ENCODE measurements at places on chromosomes 5 and 9.

DNA sequence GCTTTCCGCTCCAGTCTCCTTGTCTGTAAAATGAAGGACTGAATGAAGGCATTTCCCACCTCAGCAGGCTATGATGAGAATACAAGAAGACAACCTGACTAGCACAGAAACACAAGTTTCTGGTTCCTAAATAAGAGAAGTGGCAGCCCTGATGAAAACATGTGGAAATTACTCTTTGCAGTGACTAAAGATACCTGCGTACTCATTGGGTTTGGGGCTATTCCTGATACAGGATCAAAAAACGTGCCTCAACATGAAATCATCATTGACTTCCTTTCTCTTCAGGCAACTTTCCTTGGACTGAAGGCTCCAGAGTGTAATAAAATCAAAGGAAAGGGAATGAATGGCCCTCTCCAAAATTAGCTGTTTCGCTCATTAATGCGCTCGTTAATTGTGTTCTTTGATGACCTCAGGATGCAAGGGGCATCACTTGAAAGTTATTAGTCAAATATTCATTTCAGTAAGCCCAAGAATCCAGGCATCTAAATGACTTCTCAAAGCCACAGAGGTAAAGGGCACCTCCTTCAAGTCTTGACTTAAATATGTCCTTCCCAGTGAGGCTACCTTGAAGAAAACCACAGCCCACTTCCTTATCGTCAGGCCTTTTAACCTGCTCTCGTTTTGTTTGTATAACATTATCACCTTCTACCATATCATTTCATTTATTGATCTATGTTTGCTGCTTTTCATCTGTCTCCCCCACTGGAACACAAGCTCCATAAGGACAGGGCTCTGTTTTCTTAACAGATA is 68.9 kb downstream of the RASEF start:
- DNase-seq, result no peak

- DNase-seq, result no peak
Observed at GRCh38 chr9:129311643-129312042, 133.6 kb upstream of the IER5L start.

- DNase-seq, result no peak
Observed at GRCh38 chr5:110321117-110321516, 405.4 kb downstream of the TMEM232 start.

DNA sequence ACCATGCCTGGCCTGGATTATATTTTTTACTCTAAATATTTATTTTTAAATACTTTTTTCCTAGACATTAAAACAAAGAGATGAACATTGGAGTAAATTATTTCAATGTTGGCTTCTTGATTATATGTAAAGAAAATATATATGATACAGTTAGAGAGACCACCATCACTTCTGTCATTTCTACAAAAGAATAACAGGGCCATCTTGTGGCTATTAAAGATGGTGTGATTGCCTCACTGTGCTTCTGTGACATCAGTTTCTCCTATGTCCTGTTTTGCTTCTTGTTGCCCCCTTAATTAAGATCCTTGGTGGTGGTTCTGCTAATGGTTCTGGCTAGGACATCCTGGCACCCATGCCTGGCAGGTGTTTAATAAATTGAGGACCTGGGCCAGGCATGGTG is 32.9 kb downstream of the NDFIP1 start:
- DNase-seq, result no peak

- no peak for DNase-seq
Observed at GRCh38 chr9:69443178-69443577, 118.2 kb downstream of the ENTREP1 start.

DNA sequence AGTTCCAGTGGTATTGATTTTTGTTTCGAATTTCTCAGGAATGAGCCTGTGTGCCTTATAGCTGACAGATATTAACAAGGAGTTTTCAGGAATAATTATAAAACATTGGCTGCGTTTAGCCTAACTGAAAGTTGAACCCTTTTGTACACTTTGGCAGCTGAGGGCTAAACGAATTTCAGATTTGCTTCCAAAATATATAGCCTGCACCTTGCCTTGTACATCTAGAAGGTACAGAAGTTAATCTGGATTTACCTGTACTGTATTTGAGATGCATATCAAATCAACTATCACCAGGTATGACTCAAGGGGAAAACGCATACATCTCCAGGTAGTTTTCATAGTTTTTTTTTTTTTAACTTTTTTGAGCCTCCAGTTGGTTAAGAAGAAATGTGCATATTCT is 1.9 kb upstream of the MSX2 start:
- DNase-seq, result no peak

- DNase-seq, result no peak
Observed at GRCh38 chr9:119963258-119963797, 594.1 kb upstream of the BRINP1 start.

- no peak for DNase-seq
Observed at GRCh38 chr5:91419571-91420537, 36.7 kb upstream of the ARRDC3 start.

GRCh38 chr5:72937517-72938061 is 18.3 kb upstream of the FCHO2 start:
- DNase-seq, result no peak

GRCh38 chr5:116013936-116014335 is 18.3 kb upstream of the ARL14EPL start:
- no peak for DNase-seq

DNA sequence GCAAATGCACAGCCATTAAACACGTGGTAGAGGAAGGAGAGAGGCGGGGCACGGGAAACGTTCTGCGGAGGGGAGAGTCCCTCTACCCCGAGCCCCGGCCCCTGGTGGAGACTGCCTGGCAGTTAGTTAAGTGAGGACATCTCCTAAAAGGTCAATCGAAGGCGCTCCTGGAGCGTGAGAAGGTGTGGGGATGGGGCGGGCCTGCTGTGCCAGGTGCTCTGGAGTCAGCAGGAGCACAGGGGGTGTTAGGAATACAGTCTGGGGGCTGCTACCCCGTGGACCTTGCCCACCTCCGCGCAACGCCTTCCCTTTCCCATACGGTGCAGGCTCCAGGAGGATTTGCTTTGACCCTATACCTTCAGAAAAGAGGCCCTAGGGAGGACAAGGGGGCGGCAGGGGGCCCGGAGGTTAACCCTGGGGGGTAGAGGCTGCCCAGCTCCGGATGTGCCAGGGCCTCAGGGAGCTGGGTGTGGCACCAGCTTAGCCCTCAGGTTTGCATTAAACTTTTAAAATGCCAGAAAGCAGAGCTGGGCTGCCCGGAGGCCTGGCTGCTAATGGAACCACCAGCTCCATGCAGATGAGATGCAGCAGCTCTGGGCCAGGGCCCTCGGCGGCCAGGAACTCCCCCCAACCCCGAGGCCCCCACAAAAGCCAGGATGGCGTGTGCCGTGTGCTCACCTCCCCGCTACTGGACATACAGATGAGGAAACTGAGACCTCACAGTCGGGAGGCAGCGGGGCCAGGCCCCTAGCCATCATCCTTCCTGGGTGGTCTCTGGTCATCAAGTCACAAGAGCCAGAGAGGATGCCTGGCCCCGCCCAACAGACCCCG is 39.2 kb downstream of the NACC2 start:
- peak; percentile 22 for DNase-seq

- no peak for DNase-seq
Observed at GRCh38 chr9:96478829-96479371, 28.9 kb downstream of the HABP4 start.

DNA sequence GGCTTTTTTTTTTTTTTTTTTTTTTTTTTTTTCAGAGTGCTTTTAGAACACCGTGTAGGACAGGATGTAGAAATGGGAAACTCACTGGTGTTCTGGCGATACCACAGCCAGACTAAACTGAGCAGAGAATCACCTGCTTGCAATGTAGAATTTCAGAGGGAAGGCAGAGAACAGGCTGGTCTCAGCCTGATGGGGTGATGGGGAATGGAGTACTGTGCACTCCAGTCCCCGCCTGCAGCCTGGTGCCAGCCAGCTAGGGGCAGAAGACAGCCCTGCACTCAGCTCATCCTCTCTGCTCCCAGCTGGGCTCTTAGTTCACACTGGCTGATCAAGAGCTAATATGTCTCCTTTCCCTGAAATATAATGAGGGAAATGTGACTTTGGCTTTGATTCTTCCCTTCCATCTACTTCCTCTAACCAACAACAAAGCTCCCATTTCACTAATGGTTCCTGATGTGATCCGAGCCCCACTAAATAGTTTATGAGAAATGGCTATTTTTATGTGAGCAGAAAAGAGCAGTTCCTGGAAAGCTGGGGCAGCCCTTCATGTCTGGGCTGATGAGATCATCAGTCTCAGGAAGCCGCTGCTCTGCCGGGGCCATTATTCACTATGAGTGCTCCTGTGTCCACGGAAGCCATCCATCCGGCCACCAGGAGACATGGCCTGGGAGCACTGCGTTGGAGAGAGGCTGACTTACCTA is 209.7 kb downstream of the GADD45G start:
- DNase-seq, result no peak

DNA sequence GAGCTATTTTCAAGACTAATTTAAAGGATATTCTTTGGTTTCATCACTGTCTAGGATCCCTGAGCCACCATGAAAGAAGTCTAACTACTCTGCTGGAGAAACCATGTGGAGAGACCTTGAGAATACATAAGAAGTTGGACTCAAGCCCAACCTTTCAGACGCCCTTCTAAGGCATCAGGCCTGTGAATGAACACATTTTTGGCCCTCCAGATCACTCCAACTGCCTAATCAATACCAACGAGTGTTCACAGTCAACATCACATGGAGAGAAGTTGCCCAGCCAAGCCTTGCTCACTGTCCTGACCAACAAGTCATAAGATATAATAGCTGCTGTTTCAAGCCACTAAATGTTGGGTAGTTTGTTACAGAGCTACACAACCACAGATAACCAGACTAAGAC is 100.7 kb downstream of the EPB41L4A start:
- no peak for DNase-seq

- DNase-seq, result no peak
Observed at GRCh38 chr9:131436865-131437271, 43.0 kb downstream of the PRRC2B start.

DNA sequence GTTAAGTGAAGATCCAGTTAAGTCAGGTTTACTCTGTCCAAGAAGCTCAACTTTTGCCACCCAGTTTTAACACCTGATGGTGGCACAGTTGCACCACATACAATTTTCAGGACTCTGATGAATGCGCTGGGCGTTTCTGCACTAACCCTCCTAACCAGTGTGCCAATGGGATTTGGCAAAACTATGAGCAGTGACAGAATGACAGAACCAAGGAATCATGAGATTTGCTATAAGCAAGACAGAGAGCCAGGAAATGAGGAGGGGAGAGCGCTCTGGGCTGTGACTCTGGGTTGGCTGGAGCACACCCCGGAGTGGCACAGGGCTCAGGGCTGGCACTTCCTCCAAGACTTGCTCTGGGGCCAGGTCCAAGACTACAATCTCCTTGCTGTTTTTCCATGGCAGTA is 84.1 kb downstream of the SH3PXD2B start:
- DNase-seq, result no peak

- DNase-seq, result no peak
Observed at GRCh38 chr5:35138232-35138631, 90.5 kb upstream of the AGXT2 start.

DNA sequence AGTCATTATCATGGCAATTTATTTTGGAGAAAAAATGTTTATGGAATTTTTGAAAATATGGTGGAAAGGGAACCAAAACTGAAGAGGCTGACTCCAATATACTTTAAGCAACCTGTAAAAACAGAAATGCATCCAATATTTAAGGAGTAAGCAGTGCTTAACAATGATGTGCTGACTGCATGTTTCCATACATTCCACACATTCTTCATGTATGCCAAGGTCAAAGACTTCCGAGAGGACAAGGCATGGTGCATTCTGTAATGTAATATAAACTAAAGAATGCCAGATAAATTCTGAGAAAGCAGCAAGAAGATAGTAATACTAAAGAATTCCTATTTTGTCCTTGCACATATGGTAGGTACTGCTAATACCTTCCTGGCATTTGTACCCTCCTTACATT is 2015.9 kb upstream of the CDH9 start:
- no peak for DNase-seq

DNA sequence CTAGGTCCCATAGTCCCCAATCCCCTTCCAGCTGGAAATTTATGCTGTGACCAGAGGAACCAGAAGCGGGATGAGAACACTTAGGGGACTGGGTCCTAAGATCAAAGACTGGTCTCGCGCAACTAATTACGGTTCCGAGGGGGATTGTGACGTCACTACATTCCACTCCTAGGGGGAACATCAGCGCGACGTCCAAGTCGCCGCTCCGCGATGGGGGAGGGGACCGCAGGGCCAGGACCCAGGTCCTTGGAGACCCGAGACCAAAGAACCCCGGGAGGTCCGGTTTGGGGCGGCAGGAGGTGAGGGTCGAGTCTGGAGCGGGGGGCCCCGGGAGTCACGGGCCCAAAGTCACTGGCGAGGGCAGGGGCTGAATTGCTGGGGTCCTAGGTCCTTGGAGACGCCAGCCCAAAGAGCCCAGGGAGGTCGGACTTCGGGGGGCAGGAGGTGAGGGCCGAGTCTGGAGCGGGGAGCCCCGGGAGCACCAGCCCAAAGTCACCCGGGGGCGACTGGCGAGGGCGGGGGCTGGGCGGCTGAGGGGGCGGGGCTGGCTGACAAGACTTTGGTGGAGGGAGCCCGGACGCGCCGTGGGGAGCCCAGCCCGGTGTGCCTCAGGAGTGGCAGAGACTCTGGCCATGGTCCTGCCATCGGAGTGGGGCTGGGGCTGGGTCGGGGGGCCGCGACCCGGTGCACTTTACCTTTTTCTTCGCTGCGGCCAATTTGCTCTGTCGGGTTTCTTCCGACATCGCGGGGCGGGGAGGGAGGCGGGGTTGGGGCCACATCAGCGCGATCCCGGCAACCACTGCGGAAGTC is at the start of gene GOLGA2:
Gene GOLGA2 (minus strand): TSS at position 810 of the 810 bp plus-strand sequence. CDS start 31 bp downstream, at position 779.
- peak; percentile 80 for DNase-seq

- no peak for DNase-seq
Observed at GRCh38 chr9:125517577-125517976, 189.4 kb downstream of the MAPKAP1 start.

GRCh38 chr9:129849901-129850300 is 14.6 kb downstream of the USP20 start:
- DNase-seq, result no peak

DNA sequence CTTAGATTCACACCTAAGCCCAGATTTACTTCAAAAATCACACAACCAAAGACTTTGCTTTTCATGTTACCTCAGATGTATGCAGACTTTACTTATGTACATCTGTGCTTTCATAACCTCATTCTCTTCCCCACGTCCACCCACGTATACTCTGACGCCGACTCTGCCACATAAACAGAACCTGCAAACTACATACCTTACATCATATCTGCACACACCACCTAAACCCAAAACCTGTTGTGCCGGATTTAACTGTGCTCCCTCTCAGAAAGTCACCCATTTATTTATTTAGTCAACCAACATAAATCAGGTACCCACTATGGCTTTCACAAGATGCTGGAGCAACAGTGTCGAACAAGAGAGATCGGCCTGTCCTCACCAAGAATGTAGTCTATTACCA is 1.0 kb upstream of the DPYSL3 start:
- no peak for DNase-seq
